A549 treated with CpdA at 1 μM for 4 hours (cell line): ENCODE measurements at places on chromosomes 5 and 9. TPM values are rescaled to one million over a fixed set of nuclear protein-coding genes. Genes with fewer than 3 reads are reported as not detected.

GABBR2 gene
- 0.09 to 1.7 TPM (median 0.50 TPM) in 5 replicates for total RNA-seq

SAXO1 gene
- not detected in 5 replicates for total RNA-seq

LCN10 gene
- total RNA-seq = not detected in 5 replicates

PLGRKT gene
- total RNA-seq = 22.9 to 27.2 TPM (median 23.5 TPM) in 5 replicates

CDH10 gene
- total RNA-seq = 0.22 to 0.32 TPM (median 0.30 TPM) in 5 replicates

PDGFRB gene
- 0.08 to 0.34 TPM (median 0.18 TPM) in 5 replicates for total RNA-seq

LCN1 gene
- not detected in 5 replicates for total RNA-seq

PRSS3 gene
- 11.1 to 15.9 TPM (median 14.0 TPM) in 5 replicates for total RNA-seq

CYSRT1 gene
- total RNA-seq = 3.3 to 5.0 TPM (median 4.0 TPM) in 5 replicates

HMMR gene
- 23.3 to 36.2 TPM (median 26.7 TPM) in 5 replicates for total RNA-seq
